Endodermal cell (in vitro differentiated cells): ENCODE measurements at places on chromosomes 4 and X.

DNA sequence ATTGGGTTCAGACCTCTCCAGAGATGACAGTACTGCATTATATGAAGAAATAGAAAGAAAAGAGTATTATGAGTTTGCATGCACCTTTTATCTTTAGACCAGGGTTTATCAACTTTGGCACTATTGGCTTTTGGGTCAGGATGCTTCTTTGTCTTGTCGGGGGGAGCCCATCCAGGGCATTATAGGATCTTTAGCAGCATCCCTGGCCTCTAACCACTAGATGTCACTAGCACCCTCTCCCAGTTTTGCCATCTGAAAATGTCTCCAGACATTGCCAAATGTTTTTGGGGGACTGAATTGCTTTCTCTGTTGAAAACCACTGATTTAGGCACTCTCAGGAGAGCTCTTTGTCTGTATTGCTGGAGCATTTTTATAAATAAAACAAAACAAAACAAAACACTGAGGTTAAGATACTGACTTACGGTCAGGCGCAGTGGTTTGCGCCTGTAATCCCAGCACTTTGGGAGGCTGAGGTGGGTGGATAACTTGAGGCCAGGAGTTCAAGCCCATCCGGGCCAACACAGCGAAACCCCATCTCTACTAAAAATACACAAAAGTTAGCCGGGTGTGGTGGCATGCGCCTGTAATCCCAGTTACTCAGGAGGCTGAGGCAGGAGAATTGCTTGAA is 23.6 kb downstream of the CA5B start:
- H3K4me3 ChIP-seq: no peak overlapping the region
- no peaks in the 10 kb centered on the region for H3K27me3 ChIP-seq
- H3K36me3 ChIP-seq: peaks cover 3% of the 10 kb centered on the region
- DNase-seq: peak; percentile 79
- H3K27ac ChIP-seq: no peak overlapping the region

DNA sequence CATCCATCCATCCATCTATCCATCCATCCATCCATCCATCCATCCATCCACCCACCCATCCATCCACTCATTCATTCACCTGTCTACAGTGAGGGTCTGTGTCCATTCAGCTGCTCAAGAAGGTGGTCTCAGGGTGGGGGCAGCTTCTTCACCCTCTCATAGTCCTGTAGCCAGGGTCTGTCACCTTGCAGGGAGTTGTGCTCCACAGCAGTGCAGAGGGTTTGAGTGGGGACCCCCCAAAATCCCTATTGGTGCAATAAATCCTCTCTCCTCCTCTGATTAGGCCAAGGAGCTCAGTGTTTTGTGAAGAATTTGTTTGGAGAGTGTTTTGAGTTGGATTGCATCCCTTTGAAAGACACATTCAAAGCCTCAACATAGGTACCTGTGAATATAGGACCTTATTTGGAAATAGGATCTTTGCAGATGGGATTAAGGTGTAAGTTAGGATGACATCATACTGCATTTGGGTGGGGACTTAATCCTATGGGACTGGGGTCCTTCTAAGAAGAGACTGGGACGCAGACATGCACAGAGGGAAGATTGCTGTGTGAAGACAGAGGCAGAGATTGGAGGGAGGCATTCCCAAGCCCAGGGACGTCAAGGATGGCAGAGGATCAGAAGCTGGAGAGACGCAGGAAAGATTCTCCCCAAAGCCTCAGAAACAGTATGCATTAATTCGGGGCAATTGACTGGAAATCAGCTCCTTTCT is 12.0 kb downstream of the P2RY8 start:
- H3K27ac ChIP-seq: no peak overlapping the region
- H3K4me3 ChIP-seq: no peak overlapping the region
- no peaks in the 10 kb centered on the region for H3K36me3 ChIP-seq

- no peak overlapping the region for H3K4me3 ChIP-seq
- H3K36me3 ChIP-seq: no peaks in the 10 kb centered on the region
- no peak overlapping the region for H3K27ac ChIP-seq
- H3K4me1 ChIP-seq: no peaks in the 10 kb centered on the region
- H3K27me3 ChIP-seq: no peaks in the 10 kb centered on the region
Observed at GRCh38 chrX:103556963-103557612, 28.2 kb upstream of the TCEAL4 start.

DNA sequence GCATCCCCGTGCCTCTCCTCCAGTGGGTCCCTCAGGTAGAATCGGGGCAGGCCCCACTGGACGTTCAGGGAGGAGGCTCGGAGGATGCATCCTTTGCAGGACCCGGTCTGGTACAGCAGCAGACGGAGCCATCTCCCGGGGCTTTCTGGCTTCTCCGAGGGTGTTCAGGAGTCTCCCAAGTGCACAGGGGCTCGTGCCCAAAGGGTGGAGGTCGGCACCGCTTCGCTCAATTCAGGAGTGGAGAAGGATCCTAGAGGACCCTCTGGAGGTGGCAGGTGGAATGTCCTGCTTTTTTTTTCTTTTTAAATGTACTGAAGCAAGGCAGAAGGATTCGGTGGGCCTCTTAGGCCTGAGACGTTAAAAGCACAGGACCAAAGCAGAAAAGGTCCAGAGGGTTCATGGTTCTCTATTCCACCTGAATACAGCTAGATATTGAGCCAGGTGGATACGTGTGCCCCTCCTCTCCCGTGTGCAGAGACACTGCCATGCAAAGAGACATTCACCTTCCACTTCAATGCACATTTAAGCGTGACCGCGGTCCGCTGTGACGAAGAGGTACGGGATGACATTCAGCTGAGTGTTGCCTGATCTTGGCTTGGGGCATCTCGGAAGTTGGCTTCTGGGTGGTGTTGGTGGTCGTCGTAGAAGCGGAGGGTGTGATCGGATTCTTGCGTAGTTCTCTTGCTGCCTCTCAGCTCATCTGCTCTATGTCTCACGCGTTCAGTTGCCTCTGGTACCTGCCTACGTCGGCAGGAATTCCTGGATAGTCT is 281.2 kb upstream of the AGTR2 start:
- H3K4me1 ChIP-seq: no peaks in the 10 kb centered on the region
- no peaks in the 10 kb centered on the region for H3K27me3 ChIP-seq
- H3K36me3 ChIP-seq: no peaks in the 10 kb centered on the region
- H3K27ac ChIP-seq: no peak overlapping the region
- H3K4me3 ChIP-seq: no peak overlapping the region

DNA sequence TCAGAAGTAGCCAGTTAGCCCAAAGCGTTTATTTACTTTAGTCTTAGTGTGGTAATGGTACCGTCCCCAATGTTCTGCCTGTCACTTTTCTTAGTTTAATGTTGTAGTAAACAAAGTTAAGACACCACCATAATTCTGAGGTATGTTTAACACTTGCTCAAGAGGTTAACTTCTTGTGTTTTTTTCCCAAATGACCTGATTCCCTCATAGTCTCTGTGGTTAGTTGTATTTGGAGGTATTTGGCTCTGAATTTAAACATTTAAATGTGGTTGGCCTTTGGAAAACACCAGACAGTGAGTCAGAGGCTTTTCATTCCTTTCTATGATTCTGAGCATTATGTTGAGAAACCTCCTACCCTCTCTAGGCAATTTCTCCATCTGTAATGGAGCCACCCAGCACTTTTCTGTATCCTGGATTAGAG is 47.9 kb downstream of the CXCL1 start:
- no peak for DNase-seq
- H3K27ac ChIP-seq: no peak overlapping the region
- no peak overlapping the region for H3K4me3 ChIP-seq
- peaks cover under 1% of the 10 kb centered on the region for H3K4me1 ChIP-seq
- H3K36me3 ChIP-seq: no peaks in the 10 kb centered on the region
- H3K27me3 ChIP-seq: no peaks in the 10 kb centered on the region

DNA sequence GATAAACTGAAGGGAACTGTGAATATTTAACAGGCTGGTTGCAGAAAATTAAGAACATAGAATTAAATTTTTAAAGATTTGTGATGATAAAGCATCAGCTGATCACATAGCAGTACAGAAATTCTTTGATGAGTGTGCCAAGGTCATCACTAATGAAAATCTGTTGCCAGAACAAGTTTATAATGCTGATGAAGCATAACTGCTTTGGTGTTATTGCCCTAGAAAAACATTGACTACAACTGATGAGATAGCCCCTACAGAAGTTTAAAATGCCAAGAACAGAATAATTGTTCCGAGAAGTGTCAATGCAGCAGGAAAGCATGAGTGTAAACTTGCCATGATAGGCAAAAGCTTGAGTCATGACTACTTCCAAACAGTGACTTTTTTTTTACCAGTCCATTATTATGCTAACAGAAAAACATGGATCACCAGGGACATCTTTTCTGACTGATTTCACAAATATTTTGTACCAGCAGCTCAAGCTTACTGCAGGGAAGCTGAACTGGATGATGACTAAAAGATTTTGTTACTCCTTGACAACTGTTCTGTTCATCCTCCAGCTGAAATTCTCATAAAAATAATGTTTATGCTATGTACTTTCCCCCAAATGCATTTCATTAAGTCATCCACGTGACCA is 1136.6 kb downstream of the FAT4 start:
- H3K36me3 ChIP-seq: no peaks in the 10 kb centered on the region
- H3K4me3 ChIP-seq: no peak overlapping the region
- H3K27me3 ChIP-seq: no peaks in the 10 kb centered on the region
- H3K4me1 ChIP-seq: no peaks in the 10 kb centered on the region
- DNase-seq: no peak

DNA sequence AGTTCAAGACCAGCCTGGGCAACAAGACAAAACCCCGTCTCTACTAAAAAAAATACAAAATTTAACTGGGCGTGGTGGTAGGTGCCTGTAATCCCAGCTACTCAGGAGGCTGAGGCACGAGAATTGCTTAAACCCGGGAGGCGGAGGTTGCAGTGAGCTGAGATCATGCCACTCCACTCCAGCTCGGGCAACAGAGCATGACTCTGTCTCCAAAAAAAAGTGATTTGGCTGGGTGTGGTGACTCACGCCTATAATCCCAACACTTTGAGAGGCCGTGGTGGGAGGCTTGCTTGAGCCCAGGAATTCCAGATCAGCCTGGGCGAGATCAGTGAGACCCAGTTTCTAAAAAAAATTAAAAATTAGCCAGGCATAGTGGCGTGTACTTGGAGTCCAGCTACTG is 4.1 kb downstream of the OPHN1 start:
- H3K4me3 ChIP-seq: no peak overlapping the region
- H3K36me3 ChIP-seq: no peaks in the 10 kb centered on the region
- no peaks in the 10 kb centered on the region for H3K4me1 ChIP-seq
- H3K27me3 ChIP-seq: no peaks in the 10 kb centered on the region
- H3K27ac ChIP-seq: no peak overlapping the region
- DNase-seq: no peak

DNA sequence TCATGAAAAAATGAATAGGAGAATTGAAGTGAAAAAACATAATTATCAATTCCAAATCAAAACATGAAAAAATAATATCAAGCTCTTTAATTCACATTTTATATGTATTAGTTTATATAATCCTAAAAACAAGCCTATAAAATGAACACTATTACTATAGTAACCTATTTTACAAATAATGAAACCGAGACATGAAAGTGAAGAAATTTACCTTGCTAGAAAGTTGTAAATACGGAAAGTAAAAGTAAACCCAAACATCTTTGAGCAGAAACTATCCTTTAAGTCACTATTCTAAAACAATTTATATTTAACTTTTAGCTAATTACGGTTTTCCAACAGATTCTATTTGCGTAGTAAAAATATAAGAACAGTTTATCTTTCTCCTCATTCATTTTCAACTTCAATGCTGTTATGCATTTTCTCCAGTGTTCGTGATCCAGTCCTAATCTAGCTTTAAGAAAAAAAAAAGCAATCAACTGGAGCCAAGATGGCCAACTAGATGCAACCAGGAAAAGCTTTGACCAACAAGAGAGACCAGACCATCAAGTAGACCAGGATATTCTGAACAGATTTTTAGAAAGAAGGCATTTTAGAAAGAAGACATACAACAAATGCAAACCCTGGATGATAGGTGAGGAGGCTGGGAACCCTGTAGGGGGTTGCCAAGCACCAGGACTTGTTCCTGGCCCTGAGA is 67.0 kb downstream of the DDX53 start:
- no peaks in the 10 kb centered on the region for H3K4me1 ChIP-seq
- H3K27ac ChIP-seq: no peak overlapping the region
- no peak for DNase-seq
- H3K27me3 ChIP-seq: no peaks in the 10 kb centered on the region
- H3K36me3 ChIP-seq: no peaks in the 10 kb centered on the region

- H3K27me3 ChIP-seq: no peaks in the 10 kb centered on the region
- H3K4me1 ChIP-seq: no peaks in the 10 kb centered on the region
- H3K36me3 ChIP-seq: no peaks in the 10 kb centered on the region
- no peak overlapping the region for H3K4me3 ChIP-seq
- no peak overlapping the region for H3K27ac ChIP-seq
Observed at GRCh38 chr4:71882113-71882841, 98.4 kb upstream of the GC start.

DNA sequence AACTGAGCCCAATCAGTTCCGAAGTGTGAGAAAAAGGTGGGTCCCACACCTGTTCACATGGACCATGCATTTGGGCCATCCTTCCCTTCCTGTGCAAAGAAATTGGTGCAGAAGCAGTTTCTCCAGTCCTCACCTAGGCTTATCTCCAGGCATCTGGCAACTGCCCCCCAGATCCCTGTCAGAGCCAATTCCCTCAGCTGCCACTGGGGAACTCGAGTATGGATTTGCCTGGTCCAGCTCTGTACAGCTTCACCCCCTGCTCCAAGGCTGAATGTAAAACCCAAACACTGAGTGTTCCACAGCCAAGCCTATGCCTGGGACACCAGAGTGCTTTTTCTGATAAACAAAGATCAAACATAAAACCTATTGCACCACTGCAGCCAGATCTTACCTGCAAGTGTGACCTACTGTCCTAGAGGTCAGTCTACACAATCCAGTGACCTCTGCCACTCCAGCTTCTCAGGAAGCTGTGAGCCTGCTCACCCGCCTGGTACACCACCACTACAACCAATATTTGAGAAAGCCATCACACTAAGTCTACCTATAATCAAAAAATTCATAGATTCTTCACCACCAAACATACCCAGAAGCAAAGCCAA is 136.4 kb downstream of the STPG2 start:
- H3K36me3 ChIP-seq: no peaks in the 10 kb centered on the region
- no peak overlapping the region for H3K27ac ChIP-seq
- H3K27me3 ChIP-seq: no peaks in the 10 kb centered on the region
- no peak overlapping the region for H3K4me3 ChIP-seq

DNA sequence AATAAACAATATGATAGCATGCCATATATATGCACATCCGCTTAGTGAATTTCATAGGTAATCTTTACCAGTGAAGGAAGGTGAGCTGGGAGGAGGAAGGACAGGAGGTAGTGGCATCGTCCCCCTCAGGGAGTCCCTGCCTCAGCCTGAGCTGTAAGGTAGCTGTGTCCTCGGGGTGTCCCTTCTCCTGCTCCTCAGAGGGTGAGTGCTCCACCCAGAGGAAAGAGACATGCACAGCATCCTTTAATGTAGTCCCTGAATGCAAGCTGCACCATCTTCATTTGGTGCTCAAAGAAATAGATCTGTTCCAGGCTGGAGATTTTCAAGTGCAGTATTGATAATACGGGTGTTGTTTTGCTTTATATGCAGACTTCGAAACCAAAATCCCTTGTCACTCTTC is 330.4 kb upstream of the SFRP2 start:
- DNase-seq: peak; percentile 58
- no peaks in the 10 kb centered on the region for H3K27me3 ChIP-seq
- no peaks in the 10 kb centered on the region for H3K36me3 ChIP-seq
- no peak overlapping the region for H3K27ac ChIP-seq
- H3K4me3 ChIP-seq: no peak overlapping the region
